ENCODE measurements at places on chromosomes 12 and 14.

GRCh38 chr14:52031781-52032180 lies 37.1 kb downstream of the NID2 start:
- DNase-seq: peak; percentile 98

DNA sequence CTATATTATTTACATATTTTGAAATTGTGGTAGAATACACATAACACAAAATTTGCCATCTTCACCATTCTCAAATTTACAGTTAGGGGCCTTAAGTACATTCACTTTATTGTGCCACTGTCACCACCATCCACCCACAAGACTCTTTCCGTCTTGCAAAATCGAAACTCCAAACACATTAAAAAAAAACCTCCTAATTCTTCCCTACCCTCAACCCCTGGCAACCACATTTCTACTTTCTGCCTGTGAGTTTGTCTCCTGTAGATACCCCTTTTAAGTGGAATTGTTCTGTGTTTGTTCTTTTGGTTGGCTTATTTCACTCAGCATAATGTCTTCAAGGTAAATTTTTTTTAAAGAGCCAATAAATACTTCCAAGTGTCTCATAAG lies 31.6 kb upstream of the AMIGO2 start:
- no peak for DNase-seq

DNA sequence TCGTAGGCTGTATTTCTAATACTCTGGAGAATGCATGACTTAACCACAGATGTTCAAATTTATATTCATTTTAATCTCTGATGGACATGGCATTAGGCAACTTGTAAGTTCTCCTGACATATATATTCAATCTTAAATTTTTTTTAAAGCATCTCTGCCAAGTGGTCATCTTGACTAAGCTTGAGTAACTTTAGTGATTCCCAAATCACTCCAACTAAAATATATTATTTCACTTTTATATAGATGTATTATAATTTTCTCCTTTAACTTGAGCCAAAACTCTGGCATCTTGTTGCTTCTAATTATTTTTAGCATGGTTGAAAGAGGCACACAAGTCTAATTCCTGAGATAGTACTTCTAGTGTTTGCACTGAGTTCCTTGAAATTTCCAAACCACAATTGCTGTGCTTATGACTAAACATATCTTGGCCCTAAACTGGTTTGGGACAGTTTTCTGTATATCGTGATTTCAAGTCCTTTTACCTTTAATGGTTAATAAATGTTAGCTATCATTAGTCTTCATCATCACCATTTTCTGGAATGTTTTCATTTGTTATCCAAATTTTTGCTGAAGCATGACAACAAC lies 8.4 kb downstream of the LRFN5 start:
- peak; percentile 22 for DNase-seq

DNA sequence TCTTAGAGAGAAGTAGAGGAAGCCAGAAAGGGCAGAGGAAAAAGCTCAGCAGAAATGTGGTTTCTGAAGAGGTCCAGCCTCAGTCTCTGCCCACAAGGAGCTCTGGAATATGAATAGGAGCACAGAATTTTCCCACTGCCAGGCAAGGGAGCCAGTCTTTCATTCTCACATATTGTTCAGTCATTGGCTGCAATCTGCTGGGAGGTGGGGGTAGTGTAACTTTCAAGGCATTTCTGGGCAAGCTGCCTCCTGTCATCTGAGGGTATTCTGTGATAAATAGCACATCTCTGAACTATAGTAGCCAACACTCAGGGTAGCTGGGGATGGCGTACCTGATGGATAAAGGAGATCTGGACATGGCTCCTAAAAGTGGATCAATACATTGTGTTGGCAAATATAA lies 127.2 kb downstream of the LRRK2 start:
- no peak for DNase-seq

DNA sequence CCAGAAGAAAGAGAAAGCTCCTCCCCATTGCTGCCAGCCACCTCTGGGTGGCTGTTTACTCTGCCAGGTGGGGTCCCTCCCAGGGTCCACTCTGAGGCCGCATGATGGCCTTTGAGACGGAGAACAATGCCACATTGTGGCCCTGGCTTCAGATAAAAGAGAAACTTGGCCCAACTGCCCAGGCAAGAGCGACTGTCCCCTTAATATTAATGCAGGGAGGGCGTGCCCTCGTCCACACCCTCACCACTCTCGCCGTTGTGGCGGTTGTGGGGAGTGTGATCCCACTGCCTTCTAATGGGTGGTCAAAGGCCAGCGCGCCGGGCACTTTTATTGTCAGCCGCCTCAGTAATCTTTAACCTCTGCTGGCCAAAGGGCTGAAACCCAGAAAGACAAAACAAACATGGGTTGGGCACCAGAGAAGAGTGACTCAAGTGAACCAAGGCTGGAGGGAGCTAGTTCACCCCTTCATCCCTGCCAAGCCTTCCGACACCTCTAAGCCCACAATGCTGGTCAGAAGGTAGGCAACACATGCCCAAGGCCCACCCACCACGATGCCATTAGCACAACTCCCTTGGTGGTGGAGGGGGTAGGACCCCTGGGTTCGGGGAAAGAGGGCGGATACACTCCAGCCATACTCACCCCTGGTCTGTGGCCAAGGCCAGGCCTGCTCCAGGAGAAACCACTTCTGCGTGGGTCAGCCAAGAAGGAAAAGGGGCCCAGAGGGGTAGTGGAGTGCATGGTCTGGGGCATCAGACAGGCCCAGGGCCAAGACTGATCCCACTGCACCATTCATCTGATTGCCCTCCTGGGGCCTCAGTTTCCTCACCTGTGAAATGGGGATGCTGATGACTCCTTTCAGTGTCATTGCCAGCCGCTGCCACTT lies 44.5 kb upstream of the BCL11B start:
- no peak for DNase-seq

- DNase-seq: no peak
Measured at GRCh38 chr12:28993720-28994119, 155.4 kb upstream of the FAR2 start.

- DNase-seq: peak; percentile 36
Measured at GRCh38 chr12:96350982-96351381, 49.3 kb downstream of the CDK17 start.

DNA sequence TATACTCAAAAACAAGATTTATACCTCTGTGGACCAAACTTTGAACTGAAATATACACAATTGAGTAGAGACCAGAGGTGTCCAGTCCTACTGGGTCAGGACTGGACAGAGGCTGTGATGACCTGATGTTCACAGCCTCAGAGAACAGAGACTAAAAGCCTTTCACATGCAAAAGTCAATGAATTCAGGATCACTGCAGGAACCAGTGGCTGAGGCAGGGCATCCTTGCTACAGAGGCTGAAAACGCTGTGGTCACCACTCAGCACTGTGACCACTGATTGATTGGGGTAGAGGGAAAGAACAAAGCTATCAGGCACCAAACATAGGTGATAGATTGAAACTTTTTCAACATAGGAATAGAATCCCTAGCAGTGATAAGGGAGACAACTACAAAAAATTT lies 25.1 kb downstream of the GRIP1 start:
- DNase-seq: no peak

DNA sequence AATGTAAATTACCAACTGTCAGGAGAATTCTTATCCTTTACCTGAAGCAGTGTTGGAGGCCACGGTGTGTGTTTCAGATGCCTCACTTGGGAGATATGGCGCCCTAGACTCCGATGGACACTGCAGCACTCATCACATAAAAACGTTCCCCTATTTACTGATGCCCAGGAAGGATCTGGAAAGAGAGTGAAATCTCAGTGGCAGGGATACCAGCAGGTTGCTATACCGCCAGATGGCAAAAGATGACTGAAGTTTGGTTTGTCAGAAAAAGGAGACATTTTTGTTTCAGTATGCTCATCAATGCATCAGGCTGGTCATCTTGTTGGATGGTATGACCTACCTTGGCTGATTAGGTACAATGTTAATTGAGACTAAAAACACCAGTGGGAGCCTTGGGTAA lies 4.6 kb downstream of the GIT2 start:
- no peak for DNase-seq

- no peak for DNase-seq
Measured at GRCh38 chr12:53950789-53951576, 3.7 kb upstream of the HOXC12 start.

DNA sequence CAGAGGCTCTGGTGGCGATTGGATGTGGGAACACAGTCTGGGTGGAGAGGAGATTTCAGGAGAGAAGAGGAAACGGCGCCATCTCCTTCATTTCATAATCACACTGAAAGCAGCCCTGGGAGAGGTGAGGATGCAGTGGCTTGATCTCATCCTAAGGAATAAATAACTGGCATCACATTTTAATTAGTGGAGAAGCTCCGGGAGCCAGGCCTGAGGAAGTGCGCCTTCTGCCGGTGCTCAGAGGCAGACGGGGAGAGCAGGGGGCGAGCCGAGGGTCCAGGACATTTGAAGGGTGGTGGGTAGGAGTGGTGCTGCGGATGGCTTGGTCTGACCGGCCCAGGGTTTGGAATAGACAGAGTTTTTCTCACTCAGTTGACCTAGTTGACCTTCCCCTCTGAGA lies 265.0 kb downstream of the CACNA1C start:
- no peak for DNase-seq

DNA sequence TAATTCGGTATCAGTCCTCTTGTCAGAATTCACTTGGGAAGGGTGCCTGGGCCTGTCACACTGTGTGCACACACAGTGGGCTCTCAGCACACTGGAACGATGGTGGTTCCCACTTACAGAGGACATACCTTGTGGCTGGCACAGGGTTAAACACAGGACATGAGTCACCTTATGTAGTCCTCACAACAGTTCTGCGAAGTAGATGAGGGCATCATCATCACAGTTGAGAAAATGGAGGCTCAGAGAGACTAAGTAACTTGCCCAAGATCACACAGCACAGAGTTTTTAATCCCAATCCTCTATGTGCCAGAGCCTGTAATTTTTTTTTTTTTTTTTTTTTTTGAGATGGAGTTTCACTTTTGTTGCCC lies 90.7 kb downstream of the NINJ2 start:
- peak; percentile 50 for DNase-seq

- DNase-seq: no peak
Measured at GRCh38 chr14:96914571-96915128, 117.5 kb downstream of the VRK1 start.

DNA sequence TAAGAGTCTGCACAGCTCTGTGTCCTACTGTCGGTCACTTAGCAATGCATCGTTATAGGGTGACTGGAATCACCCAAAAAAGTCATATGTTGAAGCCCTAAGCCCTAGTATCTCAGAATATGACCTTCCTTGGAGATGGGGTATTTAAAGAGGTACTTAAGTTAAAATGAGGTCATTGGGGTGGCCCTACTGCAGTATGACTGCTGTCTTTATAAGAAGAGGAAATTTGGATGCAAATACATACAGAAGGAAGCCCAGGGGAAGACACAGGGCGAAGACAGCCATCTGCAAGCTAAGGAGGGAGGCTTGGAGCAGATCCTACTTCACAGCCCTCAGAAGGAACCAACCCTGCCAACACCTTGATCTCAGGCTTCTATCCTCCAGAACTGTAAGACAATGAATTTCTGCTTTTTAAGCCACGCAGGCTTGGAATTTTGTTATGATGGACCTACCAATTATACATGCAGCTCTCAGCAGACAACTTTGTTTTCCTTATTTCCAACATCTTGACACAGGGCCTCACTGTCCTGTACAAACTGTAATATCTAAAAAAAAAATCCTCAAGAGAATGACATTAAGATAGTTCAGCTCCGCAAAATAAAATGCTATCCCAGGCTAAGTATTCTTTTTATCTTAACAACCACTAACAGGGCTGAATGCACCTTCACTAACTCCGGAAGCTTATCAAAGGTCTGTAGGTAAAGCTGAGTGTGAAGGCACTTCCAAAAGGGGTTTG lies 40.4 kb downstream of the ZFP36L1 start:
- DNase-seq: no peak

- no peak for DNase-seq
Measured at GRCh38 chr14:67577909-67578749, 21.9 kb downstream of the PIGH start.

GRCh38 chr12:108649669-108650068 lies 16.0 kb upstream of the SELPLG start:
- DNase-seq: peak; percentile 91

DNA sequence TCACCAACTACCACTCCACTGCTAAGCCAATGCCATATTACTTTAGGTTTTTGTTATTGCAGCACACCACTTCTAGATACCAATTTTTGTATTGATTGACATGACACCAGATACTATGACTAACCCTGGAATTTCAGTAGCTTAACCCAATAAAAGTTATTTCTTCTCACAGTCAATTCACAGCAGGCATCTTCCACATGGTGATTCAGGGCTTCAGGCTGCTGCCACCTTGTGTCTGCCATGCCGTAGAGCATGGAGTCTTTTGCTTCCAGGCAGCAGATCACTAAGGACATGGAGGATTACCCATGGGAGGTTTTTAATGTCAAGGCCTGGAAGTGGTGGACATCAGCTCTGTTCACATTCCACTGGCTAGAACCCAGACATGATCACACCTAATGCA lies 56.4 kb upstream of the LTA4H start:
- DNase-seq: no peak

DNA sequence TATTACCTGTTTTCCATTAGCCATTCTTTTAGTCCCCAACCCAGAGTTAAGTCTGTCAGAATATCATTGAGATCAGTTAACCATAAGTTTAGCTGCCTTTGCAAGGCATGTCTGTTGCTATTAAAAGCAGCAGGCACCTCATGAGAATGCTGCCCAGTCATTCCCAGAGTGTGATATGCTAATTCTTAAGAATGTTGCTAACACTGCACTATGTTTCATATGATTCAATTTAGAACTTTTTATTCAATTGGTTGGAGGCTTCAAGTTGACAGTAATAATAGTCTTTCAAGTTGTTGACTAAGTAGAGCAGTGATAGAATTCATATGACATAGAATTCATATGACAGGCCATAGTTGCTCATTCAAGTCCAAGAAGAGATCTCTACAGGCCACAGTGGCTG lies 292.3 kb downstream of the FUT8 start:
- DNase-seq: peak; percentile 42

DNA sequence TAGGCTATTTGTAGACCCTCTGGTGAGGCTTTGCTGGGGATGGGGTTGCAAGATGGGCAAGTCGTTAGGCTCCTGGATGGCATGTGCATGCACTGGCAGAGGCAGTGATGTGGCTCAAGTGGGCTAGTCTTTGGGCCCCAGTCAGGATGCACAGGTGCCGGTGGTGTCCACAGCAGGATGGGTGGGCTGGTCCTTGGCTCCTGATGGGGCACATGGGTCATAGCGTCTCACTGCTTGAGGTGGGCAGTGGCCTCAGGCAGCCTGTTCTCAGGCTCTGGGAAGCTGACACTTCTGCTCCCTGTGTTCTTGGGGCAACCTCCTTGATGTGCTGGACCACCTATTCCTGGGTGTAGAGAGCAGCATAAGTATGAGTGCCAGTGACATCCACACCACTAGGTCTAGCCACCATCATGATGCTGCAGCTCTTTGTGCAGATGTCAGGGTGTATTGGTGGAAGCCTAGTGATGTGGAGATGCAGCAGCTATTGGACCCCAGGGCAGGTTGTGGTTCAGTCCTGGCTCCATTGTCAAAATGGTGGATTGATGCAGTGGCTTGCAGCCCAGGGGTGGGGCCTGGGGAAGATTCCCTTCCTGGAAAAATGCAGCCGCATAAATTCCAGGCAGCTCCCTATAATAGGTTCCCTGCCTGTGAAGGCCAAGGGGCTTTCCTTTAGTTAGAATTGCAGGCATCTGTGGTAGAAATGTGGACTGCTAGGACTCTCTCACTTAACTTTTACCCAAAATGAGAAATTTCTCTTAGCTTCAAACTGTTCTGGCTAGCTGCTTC lies 742.5 kb upstream of the MDGA2 start:
- no peak for DNase-seq
